Cardiac fibroblast (primary cell): ENCODE measurements at places on chromosomes 7 and 10.

DNA sequence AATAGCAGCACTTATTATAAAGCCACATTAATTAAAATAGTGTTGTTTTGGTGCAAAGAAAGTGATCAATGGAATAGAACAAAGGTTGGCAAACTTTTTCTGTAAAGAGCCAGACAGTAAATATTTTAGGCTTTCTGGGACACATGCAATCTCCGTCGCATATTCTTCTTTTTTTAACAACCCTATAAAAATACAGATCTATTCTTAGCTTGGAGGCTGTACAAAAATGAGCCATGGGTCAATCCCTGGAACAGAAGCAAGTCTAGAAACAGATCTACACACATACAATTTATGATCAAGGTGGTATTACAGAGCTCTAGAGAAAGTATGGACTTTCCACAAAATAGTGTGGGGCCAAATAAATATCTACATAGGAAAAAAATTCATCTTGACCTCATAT lies 71.8 kb downstream of the ARHGAP21 start:
- no peak for DNase-seq

- DNase-seq: no peak
Observed at GRCh38 chr10:71392791-71393781, 3.6 kb upstream of the CDH23 start.

DNA sequence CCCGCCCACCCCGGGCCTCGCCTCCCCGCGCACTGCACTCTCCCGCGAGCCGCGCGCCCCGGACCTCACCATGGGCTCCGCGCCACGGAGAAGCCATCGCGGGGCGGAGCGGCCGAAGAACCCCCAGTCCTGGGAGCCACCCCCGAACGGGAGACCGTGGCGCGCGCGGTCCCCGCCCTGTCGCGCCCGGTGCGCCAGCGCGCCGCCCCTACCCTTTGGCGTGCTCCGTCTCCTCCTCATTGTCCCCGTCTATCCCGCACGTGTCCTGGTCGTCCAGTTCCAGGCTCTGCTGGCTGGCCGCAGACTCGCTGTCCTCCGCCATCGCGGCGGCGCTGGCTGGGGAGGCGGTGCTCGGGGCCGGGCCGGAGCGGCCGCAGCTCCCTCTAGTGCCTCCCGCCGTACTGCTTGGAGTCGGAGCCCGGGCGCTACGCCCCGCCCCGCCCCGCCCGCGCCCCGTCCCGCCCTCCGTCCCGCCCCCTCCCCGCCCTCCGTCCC lies at the start of gene NMT2:
TSS of gene NMT2 (minus strand) at position 403 of the 495 bp plus-strand sequence. CDS start at position 322, 81 bp downstream.
- DNase-seq: no peak

GRCh38 chr10:116385994-116386809 lies 41.4 kb upstream of the PNLIPRP3 start:
- peak; percentile 46 for DNase-seq

DNA sequence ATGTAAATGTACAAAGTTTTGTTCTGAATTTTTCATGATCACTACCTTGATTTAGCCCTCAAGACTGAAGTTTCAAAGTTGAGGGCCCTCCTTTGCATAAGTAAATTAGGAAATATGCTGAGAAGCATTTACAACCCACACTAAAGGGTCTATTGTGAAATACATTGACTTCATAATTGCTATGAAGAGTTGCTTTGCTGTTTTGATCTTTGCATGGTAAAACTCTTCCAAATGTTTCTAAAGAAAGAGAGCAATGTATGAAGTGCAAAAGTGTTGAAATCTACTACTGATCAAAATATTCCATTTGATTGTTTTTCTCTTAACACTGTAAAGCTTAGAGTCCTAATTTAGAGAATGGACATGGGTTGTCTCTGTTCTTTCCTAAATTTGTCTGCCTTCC lies 77.2 kb downstream of the C7orf25 start:
- no peak for DNase-seq

DNA sequence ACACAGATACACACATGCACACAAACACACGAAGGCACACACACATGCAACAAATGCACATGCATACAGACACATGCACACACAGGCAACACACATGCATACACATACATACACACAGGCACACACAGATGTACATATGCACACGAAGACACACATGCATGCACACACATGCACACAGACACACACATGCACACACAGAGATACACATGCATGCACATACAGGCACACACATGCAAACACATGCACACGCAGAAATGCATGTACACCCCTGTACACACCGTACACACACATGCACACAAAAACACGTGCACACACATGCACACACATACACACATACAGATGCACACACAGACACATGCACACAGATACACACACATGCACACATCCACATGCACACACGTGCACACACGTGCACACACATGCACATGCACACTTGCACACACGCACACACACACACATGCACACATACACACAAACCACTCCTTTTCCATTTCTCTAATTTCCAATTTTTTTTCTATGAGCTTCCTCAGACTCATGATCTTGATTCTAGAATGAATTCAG lies 63.3 kb upstream of the CCZ1B start:
- DNase-seq: no peak

DNA sequence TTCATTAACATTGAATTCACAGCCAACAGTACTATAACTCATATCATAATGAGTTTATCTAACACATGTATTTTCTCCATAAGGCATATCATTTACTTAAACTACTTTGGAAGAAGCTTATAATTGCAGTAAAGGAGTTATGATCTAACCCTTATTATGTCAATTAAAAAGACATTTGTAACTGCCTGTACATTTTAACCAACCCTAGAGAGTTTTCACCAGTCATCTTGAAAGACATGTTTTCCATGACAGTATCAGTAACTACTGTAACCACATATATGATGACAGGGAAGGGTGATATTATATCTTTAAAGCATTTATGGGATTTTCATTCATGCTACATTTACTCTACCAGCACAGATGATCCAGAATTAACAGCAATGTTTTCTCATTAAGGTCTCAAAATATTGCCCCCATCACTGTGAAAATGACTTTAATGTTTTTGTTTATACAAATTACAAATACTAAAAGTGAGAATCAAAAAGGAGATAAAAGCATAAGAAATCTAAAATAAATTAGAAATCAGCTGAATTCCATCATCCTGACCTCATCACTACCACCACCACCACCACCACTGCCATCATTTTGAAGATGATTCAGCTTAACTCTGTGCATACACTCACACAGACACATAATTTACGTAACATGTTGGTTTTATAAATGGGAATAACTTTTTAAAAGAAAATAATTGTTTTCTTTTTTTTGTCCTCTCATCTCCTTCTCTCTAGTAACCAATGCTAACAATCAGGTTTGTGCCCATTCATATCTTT lies 53.6 kb downstream of the MKLN1 start:
- peak; percentile 29 for DNase-seq

GRCh38 chr10:123496996-123497660 lies 169.0 kb upstream of the GPR26 start:
- DNase-seq: no peak

DNA sequence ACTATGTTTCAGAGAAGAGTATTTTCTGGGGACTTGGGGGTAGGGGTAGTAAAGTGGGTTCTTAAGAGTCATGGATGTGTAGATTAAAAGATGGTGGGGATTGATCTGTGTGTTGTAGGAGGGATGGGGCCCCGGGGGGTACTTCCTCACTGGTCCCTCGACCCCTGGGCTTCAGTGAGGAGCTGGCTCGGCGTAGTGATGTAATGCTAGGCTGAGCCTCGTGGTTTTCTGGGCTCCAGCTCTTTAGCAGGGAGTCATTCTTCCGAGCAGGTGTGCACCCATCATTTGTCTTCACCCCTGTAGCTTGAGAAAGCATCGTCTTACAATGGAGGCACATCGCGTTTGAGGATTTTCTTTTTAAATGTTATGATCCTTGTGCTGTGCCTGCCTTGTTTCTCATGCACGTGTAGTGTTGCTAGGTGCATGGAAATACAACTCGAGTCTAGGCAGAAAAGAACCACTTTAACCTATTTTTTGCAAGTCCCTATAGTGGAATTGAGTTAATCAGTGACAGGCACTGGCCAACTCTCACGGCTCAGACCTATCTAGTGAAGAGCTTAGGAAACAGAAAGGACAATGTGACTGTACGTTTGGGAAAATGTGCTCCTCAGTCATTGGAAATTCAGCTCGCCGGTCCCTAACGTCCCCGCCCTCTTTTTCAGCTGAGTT lies 106.1 kb upstream of the BTBD16 start:
- no peak for DNase-seq

DNA sequence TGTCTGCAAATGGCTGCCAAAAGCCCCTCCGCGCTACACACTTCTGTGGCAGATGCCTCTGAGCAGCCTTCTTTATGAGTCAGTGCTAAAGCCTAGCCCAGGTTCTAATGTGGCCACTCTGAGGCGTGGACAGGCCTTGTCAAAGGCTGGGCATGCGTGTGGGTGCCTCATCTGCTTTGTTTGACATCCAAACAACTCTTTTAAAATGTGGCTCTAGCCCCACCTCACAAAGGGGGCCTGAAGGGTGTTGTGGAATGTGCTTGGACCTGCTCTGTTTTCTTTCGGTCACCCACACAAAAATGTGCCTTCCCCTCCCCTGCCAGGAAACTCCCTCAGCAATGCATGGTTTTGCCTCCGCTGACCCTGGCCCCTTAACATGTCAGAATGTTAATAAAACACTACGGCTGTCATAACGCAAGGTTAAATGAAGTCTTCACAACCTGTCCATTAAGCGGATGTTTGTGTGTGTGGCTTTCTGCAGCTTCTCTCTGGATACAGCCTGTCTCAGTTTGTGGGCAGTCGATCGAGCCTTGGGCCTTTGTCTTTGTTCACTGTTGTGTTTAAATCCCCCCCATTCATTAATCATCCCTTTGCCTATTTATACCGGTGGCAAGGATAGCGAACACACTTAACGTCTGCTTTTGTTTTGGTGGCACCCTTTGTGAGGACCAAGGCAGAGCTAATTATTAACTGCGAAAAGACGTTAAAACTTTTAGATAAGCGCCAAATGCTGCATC lies 718.9 kb downstream of the LRMDA start:
- peak; percentile 43 for DNase-seq

GRCh38 chr10:118955951-118956801 lies 73.3 kb upstream of the NANOS1 start:
- DNase-seq: no peak

- DNase-seq: no peak
Observed at GRCh38 chr7:618539-619367, 99.1 kb upstream of the PDGFA start.

DNA sequence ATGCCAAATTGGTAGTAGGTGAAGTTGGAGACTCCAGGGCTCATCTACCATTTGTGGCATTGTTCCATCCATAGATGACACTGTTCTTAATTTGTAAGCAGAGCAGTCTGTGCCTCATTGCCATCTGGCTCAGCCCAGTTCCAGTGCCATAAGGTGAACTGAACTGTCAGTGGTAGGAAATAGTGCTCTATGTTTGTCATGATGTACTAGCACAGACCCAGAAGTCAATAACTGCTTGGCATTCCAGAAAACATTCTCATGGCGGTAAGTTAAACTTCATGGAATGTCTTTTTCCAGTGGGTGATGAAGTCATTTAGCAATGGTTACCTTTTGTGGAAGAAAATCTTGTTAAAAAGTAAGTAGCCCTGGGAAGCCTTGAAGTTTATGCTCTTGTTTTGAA lies 302.7 kb downstream of the SUGCT start:
- DNase-seq: peak; percentile 89

GRCh38 chr7:83155407-83155806 lies 7.3 kb downstream of the PCLO start:
- DNase-seq: no peak

GRCh38 chr10:15426558-15426957 lies 55.5 kb upstream of the FAM171A1 start:
- no peak for DNase-seq

DNA sequence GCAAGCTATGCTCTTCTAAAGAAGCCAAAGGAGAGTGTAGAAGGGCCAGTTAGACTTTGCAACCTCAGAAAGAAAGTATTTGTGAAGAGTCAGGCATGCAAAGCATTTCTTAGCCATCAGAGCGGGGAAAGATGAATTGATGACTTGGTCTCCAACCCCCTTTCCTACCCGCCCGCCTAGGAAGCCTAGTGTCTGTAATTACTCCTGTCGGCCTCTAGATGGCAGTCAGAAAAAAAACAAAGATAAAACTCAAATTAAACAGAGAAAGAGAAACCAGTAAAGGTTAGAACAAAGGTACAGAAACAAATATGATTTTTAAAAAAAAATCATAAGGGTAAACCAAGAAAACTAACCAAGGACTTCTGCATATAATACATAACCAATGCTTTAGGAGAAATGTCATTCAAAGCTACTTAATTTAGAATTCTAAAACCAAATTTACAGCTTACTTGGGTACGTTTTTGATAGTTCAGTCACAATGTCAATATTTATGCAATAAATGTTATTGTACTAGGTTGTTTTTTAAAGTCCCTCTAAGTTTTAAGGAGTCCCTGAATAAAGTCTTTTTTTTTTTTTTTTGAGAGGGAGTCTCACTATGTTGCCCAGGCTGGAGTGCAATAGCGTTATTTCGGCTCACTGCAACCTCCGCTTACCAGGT lies 97.6 kb downstream of the LYZL1 start:
- peak; percentile 53 for DNase-seq

GRCh38 chr7:28808796-28809533 lies 149.2 kb downstream of the TRIL start:
- no peak for DNase-seq

GRCh38 chr10:105967256-105967655 lies 1197.2 kb downstream of the SORCS1 start:
- no peak for DNase-seq

- DNase-seq: no peak
Observed at GRCh38 chr7:111063166-111063565, 27.8 kb upstream of the LRRN3 start.

DNA sequence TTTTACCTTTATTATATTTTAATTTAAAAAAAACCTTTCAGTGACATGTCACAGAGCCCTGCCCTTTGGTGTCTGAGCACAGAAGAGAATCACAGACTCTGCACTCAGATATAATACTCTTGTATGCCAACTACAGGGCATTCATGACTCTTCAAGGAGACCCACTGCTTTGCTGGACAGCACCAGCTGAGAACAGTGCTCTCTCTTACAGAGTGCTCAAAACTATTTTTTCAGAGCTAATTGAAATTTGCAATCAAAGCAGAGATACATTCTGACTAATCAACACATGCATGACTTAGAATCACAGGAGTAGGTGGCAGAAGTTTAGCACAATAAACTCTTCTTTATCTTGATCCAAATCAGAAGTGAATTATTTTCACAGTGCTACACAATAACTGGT lies 99.1 kb downstream of the OSBPL3 start:
- no peak for DNase-seq

- DNase-seq: peak; percentile 27
Observed at GRCh38 chr7:123351516-123352505, 152.0 kb upstream of the SLC13A1 start.

GRCh38 chr10:29703271-29703670 lies 68.5 kb upstream of the SVIL start:
- DNase-seq: no peak

DNA sequence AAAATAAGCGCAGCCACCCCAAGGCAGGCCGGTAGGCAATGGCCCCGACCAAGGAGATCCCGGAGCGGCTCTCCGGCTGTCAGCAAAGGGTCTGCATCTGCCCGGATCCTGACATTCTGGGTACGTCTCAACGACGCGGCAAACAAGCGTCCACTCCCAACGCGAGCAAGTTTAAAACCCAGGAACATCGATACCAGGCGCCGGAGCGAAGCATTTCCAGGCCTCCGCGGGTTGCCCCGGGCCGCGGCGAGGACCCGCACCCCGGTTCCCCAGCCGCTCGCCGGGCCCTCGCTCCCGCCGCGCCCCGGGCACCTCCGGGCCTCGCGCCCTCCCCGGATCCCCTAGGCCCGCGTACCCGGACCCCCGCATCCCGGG lies 453 bp downstream of the URGCP start:
- DNase-seq: peak; percentile 37
